Astrocyte (in vitro differentiated cells and primary cell): ENCODE measurements at places on chromosomes 6 and 20.
A peak's percentile ranks its signal among the peaks of the same experiment; 100 is the strongest.

- no peak for DNase-seq
Observed at GRCh38 chr6:44696686-44697085, 309.2 kb downstream of the CDC5L start.

- DNase-seq: no peak
Observed at GRCh38 chr20:51076786-51077685, 54.1 kb upstream of the KCNG1 start.

GRCh38 chr6:138404666-138405337, 779 bp downstream of the HEBP2 start:
- DNase-seq: no peak

DNA sequence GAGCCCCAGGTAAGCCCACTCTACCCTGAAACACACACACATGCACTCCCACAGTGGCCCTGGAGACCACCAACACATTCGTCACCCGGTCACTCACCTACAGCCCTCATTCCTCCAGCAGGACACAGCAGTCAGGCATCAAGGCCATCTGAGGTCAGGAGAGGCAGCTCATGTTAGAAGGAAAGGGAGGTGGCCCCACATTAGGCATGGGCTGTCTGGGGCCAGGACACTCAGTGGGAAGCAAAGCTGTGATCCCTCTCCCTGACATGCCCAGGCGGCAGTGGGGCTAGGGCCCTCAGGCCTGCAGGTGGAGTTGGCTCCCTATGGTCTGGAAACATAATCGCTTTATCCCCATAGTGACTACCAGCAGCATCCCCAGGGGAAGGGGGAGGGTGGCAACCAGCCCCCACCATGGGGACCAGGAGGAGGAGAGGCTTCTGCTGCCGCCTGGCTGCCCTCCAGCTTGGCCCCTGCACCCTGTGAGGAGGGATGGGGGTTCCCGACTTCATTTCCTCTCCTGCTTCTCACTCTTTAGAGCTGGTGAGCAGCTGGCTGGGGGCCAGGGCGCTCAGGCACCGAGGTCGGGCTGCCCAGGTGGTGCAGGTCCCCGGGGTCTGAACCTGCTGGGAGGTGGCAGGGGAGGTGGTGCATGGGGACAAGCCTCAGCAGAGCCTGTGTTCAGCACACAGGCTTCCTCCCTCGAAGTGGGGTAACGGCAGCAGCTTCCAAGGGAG, 76.6 kb upstream of the CST7 start:
- DNase-seq: no peak

GRCh38 chr6:89859744-89860143, 30.1 kb downstream of the CASP8AP2 start:
- DNase-seq: no peak

DNA sequence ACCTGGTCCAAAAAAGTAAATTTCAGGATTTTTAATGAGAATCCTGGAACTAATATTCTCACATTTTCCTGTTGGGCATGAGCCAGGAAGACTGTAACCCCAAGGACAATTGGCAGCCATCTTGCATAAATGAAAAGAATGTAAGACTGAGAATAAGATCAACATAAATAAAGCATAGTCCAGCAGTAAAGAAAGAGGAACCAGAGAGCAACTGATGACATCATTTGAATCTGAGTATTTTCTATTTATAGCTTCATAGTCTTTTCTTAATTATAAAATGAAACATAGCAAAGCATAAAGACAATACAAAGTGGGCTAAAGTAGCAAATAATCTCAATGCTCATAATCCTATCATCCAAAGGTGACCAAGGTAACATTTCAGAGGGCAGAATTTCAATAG, 26.6 kb upstream of the FBXL4 start:
- no peak for DNase-seq

DNA sequence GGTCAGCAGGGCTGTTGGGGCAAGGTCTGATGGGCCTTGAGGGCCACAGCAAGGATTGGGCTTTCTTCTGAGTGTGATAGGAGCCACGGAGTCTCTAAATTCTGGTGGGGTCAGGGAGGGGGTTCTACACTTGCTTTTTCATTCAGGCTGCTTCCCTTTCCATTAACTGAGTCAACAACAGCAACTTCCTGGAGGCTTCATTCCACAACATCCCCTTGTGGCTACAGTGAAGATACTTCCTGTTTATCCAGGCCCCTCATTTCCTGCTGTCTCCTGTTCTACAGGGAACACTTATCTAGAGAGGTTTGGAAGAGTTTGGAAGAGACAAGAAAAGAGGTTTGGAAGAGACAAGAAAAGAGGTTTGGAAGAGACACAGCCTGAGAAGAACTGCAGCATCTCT, 144.8 kb upstream of the ENPP5 start:
- no peak for DNase-seq

DNA sequence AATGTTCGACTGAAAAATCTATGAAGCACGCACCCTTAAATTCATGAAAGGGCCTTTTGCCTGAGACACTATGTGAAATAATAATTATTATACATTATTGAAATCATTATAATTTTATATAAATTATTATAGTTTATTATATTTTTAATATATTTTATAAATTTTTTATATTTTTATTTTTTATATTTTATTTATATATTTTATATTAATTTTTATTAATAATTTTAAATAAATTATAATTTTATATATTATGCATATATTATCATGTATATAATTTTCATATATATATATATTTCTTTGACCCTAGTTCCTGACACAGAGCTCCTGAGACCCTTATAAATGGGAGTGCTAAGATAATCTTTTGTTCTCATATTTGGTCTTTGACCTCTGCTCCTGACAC, 13.5 kb downstream of the NCR2 start:
- DNase-seq: no peak

DNA sequence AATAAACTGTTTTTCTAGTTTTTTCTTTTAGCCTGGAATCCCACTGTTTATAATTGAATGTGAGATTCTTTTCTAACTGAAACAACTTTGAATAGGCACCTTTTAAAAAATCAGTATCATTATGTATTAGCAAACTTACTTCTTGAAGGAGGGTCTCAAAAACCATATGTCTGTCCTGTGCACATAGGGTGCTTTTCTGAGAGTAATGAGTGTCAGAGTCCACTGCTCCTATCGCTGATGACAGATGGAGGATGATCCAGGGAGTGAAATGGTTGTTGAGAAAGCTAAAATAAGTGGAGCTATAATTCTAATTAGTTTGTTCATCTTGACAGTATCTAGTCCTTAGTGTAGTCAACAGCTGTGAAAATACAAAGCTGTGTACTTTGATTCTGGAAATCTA, 35.8 kb downstream of the MEI4 start:
- no peak for DNase-seq

DNA sequence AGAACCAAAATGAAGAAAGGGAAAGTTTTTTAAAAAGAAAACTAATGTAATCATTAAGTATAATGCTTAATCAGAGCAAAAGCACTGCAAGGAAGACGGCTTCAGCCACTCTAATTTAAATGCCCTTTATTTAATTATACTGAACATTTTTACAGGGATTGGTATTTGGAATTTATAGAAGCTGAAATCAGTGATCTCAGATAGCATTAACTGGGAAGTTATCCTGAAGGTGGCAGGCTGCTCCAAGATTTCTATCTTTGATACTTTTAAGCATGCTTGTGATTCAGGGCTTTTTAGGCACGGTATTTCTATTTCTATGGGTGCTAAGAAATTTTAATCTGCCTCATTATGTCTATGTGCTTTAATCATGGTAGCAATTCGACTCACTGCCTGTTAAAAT, 1.3 kb upstream of the NDUFAF4 start:
- DNase-seq: peak; percentile 27

DNA sequence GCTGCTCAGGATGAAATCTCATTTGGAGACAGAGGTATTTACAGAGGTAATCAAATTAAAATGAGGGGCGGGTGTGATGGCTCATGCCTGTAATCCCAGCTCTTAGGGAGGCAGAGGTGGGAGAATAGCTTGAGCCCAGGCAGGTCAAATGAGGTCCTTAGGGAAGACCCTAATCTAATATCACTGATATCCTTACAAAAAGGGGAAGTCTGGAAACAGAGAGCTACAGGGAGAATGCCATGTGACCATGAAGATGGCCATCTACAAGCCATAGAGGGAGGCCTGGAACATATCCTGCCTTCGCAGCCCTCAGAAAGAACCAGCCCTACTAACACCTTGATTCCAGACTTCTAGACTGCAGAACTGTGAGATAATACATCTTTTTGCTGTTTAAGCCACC, 8.3 kb downstream of the MTCL3 start:
- no peak for DNase-seq

- peak; percentile 82 for DNase-seq
Observed at GRCh38 chr6:125918681-125919566, 37.6 kb upstream of the HINT3 start.

DNA sequence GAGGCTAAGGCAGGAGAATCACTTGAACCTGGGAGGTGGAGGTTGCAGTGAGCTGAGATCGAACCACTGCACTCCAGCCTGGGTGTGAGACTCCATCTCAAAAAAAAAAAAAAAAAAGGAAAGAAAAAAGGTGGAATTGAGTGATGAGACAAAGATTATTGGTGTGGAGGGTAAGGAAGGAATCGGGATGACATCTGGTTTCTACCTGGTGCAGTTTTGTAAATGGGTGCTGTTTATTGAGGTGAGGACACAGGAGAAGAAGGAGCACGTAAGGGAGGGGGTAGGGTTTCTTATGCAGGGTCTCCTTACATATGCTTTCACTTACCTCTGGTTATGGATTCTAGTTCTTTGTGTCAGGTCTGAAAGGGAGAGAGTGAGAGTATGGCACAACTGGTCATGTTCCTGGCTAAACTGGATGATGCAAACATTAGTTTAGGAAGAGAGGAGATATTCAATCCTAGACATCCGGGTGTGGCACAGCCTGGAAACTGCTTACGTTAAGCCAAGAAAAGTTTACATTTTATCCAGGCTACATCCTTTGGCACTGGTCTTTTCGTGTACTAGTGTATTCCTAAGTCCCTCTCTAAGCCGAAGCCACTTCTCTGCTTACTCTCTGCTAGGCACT, 5.4 kb downstream of the RALY start:
- DNase-seq: no peak

DNA sequence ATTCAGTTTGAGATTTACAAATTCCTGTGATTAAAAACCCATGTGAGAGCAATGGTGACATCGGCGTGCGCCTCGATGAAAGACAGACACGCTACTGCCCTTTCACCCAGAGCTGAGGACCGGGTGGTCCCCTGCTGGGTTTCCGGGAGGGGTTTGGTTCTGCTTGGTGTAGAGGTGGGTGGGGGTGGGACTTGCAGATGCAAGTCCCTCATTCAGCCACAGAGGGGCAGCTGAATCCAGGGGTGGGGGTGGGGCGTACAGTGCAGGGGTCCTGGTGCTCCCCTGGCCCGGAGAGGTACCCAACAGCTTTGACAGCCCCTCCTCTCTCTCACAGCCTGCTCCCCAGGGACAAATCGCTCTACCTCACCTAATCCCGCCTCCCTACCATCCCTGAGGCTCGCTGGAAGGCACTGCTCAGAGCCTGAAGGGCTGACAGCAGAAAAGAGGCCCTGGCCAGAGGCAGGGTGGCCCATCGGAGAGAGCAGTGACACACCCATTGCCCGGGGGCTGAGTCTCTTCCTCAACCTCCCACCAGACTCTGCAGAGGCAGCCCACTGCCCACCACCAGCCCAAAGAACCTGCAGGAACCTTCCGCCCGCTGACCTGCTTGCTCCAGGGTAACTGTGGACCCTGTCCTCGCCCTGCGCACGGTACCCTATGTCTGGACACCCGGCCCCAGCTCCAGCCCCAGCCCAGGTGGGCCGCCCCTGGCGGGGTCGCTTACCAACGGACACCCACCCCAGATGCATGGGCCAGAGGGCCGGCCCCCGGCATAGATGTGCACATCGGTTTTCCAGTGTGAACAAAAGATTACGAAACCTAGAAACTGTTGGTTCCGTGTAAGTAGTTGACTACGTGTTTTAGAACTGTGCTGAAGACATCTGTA, 118.4 kb downstream of the JPH2 start:
- DNase-seq: no peak

GRCh38 chr6:29696147-29697125, 15.5 kb upstream of the ZFP57 start:
- DNase-seq: no peak

- no peak for DNase-seq
Observed at GRCh38 chr6:118696271-118696670, 44.9 kb upstream of the CEP85L start.

- no peak for DNase-seq
Observed at GRCh38 chr6:41621802-41622201, 16.5 kb upstream of the MDFI start.

DNA sequence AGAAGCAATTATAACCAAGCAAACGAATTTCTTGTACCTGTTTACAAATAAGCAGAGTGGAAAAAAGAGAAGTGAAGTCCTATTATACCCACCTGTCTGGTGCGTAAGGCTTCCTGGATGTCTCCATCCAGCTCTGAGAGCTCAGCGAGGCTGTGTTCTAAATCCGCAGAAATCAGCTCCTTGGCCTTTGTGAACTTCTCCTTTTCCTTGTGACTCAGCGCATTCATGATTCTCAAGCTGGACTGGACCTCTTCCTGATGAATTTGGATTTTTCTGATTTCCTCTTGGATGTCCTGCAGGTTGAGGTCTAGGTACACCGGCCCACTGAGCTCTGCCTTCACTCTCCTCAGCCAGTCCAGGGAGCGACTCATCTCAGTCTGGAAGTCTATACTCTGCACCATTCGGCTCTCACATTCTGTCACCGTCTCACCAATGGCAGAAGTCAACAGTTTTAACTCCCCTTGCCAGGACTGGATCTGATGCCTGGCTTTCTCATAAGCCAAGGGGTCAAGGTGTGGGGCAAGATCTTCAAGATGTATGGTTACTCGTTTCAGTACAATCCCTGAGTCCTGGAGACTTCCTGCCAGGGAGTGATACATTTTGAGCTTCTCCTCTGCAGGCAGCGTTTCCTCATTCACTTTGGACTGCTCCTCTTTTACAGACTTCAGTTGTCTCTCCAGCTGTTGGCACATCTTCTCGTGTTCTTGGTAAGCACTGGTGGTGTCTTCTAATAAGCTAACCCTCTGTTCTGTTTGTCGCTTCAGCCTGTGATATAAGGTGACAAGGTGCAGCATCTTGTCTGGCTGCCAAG, 307.3 kb downstream of the SYNE1 start:
- no peak for DNase-seq

GRCh38 chr20:23419657-23419994, 1.7 kb downstream of the NAPB start:
- DNase-seq: no peak

DNA sequence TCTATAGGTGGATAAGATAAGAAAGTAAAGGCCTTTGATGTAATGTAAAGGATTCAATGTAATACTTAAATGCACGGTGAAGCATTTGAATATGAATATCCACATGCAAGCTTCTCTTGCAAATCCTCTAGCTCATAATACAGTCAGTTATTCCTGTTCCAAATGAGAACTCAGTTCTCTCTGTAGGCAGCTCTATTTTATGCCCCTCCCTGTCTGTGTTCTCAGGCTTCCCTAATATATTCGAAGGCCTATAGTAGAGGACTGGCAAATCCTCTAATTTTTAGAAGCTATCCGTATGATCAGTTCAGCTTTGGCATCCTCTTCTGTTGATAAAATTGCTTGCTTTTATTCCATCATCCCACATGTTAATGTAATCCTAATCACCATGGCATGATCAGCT, 200.2 kb downstream of the UBE3D start:
- no peak for DNase-seq

DNA sequence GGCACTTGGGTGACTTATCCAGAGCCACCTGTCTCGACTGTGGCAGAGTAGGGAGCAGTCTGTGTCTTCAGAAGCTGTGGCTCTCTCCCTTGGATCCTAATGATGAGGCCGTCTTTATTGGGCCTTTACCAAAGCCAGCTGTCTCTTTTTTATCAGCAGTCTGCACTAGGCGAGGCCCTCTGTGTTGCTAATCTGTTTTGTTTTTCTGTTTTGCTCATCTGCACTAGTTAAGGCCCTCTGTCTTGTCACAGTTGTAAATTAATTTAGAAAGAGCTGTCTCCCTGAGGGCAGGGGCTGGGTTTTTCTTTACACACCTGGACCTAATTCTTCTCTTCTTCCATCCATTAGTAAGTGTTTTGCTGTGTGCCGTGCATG, 45.0 kb downstream of the CDS2 start:
- DNase-seq: no peak
